Stimulated activated CD4-positive, alpha-beta T cell treated with anti-CD3 and anti-CD28 coated beads, Interleukin-2, amount 100 ng/mL, for 24 hours (primary cell): ENCODE measurements at places on chromosomes 11 and 22.

DNA sequence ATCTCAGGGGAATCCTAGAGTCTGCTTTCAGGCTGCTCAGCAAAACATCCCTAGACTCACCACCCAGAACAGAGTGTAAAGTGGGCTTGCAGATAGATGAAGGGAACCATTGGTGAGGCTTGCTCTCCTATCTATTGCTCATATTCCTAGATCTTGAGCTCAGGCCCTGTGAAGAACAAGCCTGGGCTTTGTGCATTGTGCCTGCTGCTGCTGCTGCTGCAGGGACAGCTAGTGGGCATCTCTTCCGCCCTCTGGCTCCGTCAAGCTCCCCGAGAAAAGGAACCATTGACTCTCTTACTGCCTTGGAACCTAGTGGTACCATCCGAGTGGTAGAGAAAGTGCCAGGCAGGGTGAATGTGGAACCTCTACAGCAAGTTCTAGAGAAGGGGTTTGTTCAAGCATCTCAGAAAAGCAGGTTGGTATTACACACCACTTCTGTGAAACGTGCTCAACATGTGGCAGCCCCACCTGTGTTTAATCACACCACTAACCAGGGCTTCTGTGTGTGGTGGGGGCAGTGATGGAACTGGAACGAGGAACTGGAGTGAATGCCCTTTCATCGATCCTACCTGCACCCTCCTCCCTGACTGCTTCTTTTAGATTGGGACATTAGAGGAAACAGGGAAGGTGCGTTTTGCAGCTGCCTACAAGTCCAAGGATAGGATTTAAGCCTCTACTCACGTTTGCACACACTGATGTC, 4.4 kb downstream of the BACE1-AS start:
- no peak for DNase-seq

GRCh38 chr11:16788141-16789062, 50.0 kb downstream of the C11orf58 start:
- peak; percentile 72 for DNase-seq

- DNase-seq, result no peak
These were observed 1454.7 kb downstream of the FAM181B start for GRCh38 chr11:81278991-81279390.

DNA sequence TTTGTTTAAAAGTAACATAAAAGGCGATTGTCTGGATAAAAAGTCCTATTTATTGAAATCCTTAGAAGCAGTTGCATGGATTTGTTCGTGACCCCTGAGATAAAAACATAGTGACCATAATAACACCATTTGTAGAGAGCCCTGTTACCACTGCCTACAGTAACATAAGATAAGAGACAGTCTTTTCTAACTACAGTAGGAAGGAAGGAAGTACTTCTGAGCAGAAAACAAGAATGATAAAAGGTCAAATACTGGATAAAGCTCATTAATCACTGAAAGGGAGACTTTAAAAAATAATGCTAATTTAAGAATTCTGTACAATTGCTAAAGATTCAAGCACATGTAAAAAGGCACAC, 47.1 kb upstream of the SOX6 start:
- DNase-seq, result no peak

- no peak for DNase-seq
These were observed 12.1 kb downstream of the SERPIND1 start for GRCh38 chr22:20786048-20786447.

- DNase-seq, result no peak
These were observed 97.7 kb downstream of the MPPED2 start for GRCh38 chr11:30488304-30488998.

DNA sequence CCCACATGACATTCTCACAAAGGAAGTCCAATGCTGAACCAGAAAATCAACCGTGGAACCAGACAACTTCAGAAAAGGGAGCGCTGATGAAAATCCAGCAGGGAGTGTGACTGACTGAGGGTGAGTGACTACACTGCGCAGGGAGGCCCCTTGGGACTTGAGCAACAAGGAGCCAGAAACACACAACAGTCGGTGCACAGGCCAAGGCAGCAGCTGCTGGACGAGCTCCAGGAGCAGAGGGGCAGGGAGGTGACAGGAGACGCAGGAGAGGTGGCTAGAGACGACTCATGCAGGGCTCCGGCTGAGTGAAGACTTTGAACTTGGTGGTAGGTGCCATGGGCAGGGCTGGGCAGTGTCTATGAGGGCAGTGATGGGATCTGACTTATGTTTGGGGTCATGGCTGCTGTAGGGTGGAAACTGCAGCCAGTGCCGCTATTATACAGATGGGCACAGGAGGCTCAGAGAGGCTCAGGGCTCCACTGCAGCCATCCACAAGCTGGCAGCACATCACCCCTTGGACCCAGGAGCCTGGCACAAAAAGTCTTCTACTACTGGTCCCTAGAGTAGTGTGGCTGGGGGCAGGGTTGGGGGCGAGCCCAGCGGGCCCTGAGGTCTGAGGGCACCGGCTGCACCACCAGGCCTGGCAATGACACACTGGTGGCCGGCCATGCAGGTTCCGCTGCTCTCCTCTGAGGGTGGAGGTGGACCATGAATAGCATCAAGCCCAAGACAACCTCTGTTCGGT, 10.3 kb upstream of the FADD start:
- no peak for DNase-seq

DNA sequence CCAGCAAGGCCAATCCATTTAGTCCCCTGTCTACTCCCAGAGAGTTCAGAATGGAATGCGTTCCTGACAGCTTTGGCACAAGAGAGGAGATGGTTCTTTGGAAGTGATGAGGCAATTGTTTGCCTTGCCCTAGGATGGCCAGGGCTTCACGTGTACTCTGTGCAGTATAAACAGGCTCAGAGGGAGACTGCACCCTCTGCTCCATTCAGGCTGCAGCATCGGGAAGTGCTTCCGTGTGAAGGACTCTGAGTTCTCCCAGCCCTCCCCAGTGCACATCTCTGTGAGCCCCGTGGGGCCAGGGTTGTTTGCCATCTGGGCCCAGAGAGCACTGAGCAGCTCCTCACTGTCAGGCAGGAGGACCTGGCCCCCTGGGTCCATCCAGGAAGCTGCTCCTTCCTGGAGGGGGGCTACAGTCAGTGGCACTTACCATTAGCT, 215.3 kb upstream of the TBCEL start:
- DNase-seq, result no peak

- DNase-seq, result no peak
These were observed 39.6 kb downstream of the AP2A2 start for GRCh38 chr11:965206-965775.
